CD8-positive, alpha-beta T cell (primary cell): ENCODE measurements at places on chromosomes 3 and 15. TPM values are rescaled to one million over a fixed set of nuclear protein-coding genes. Genes with fewer than 3 reads are reported as not detected.

PRR20G gene
- not detected for total RNA-seq

AGBL1 gene
- not detected for total RNA-seq

GOLGA6L4 gene
- 4.3 TPM for total RNA-seq

IL12A gene
- total RNA-seq, result 2.3 TPM

CFAP20DC gene
- total RNA-seq, result not detected

SLC25A38 gene
- 65.1 TPM for total RNA-seq

GOLGA8Q gene
- not detected for total RNA-seq

DUSP7 gene
- total RNA-seq, result 5.4 TPM

APOD gene
- not detected for total RNA-seq

GOLGA8S gene
- total RNA-seq, result not detected

SQOR gene
- total RNA-seq, result 11.8 TPM

CPN2 gene
- not detected for total RNA-seq

RYR3 gene
- not detected for total RNA-seq

SLC2A2 gene
- total RNA-seq, result not detected

NAA80 gene
- 37.1 TPM for total RNA-seq

XYLB gene
- 0.47 TPM for total RNA-seq

PPP1R14D gene
- total RNA-seq, result not detected

LOXL1 gene
- total RNA-seq, result 1.1 TPM

ZBED2 gene
- 0.22 TPM for total RNA-seq

TGFBR2 gene
- total RNA-seq, result 191 TPM

CIB1 gene
- 268 TPM for total RNA-seq

RSRC1 gene
- 25.0 TPM for total RNA-seq

EFCAB12 gene
- 3.1 TPM for total RNA-seq

XCR1 gene
- total RNA-seq, result not detected

CILP gene
- 0.25 TPM for total RNA-seq

SEC22C gene
- 71.3 TPM for total RNA-seq

GABRR3 gene
- total RNA-seq, result not detected

SERPINI2 gene
- not detected for total RNA-seq

ARGFX gene
- total RNA-seq, result not detected

LRRK1 gene
- total RNA-seq, result 0.39 TPM

SERINC4 gene
- 0.44 TPM for total RNA-seq

KAT2B gene
- total RNA-seq, result 37.9 TPM

LTF gene
- not detected for total RNA-seq

SLC38A3 gene
- 7.2 TPM for total RNA-seq

APEH gene
- total RNA-seq, result 40.8 TPM

CHRM5 gene
- not detected for total RNA-seq

GPR160 gene
- total RNA-seq, result 3.7 TPM

CLSTN2 gene
- total RNA-seq, result not detected

OR4M2 gene
- not detected for total RNA-seq

RASGRP1 gene
- total RNA-seq, result 58.2 TPM

SLC24A5 gene
- not detected for total RNA-seq

DLG1 gene
- total RNA-seq, result 70.9 TPM
